ENCODE measurements at places on chromosomes 4 and X. TPM values are rescaled to one million over a fixed set of nuclear protein-coding genes. Genes with fewer than 3 reads are reported as not detected.

DNA sequence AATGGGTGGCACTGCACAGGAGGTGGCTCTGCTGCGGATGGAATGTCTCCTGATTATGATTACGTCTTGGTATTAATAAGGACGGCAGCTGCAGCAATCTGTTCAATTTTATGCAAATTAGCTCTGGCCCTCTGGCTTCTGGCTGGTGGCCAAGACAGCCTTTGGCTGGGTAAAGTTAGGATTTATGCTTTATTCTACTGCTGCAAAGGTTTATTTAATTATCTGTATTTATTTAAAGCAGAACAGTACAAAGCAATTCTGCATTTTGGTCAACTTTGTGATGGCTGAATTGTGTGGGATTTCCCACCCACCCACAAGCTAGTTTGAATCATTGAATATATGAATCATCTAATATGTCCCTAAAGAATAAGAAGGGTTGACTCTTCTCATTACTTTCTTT lies 745.6 kb upstream of the FAM241A start:
- no peak for DNase-seq

- DNase-seq = peak; percentile 85
Observed at GRCh38 chrX:102515975-102516941, at the start of gene TMSB15A. TSS of gene TMSB15A (minus strand) at chrX:102516739.

- peak; percentile 46 for DNase-seq
Observed at GRCh38 chr4:951594-952468, 19.6 kb downstream of the TMEM175 start.

GRCh38 chr4:139265654-139266053 lies 14.4 kb downstream of the MGARP start:
- DNase-seq = no peak

Gene LNX1
- total RNA-seq = 9.8 TPM

DNA sequence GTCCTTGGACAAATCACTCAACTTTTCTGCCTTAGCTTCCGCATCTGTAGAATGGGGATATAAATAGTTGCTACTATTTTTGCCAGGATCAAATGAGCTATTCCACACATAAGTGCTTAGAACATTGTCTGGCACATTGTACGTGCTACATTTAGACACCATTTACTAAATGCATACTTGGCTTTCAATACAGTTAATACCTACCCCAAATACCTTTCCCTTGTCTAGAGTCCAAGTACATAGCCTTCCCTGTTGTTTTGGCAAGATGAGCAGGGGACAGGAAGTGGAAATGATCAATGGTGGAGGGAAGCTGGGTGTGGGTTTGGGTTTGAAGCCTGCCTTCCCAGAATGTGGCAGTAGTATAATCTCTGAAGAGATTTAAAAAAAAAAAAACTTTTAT lies 82.0 kb downstream of the CHRDL1 start:
- DNase-seq = no peak

Gene RAB41
- not detected for total RNA-seq

- no peak for DNase-seq
Observed at GRCh38 chr4:66929748-66930147, 615.6 kb downstream of the CENPC start.

Gene DOCK11
- total RNA-seq = 26.4 TPM

GRCh38 chr4:177596035-177596434 lies 153.8 kb upstream of the AGA start:
- DNase-seq = peak; percentile 93

DNA sequence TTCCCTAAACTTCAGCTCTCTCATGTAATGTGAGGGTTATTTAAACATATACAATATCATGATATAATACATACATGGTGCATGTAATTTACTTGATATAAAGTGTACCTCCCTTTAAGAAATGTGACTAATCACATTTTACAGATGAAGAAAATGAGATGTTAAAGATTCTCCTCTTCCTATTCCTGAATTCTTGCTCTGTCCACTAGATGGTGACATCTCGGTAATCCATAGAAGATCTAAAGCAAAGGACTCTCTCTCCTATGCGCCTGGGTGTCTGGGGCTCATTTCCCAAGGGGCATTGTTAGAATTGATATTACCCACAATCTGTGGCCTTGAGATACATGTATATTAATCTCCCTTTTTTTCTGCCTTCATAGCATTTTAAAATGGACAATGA lies 804.9 kb downstream of the RAB28 start:
- no peak for DNase-seq
